Breast epithelium (tissue), 4 donors: ENCODE measurements at places on chromosomes 1 and 21.

- DNase-seq, result no peak
Measured at GRCh38 chr1:73803380-73803779, 394.6 kb downstream of the LRRIQ3 start.

DNA sequence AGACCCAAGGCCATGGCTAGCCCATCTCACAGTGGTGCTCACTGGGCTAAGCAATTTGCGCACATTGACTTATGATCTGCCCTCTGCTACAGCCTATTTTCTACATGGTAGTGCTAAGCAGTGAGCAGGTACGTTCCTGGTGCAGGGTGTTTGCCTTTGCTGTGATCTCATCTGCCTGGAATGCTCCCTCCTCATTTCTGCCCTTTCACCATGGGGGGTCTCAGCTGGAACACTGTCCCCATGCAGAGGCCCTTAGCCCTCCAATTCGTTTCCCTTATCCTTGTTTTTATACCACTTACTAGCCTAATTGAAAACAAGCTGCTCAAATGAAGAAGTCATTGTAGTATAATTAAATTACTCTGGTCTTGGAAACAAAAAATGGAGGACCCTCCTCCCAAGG lies 2.0 kb upstream of the B3GALT5 start:
- DNase-seq, result no peak

DNA sequence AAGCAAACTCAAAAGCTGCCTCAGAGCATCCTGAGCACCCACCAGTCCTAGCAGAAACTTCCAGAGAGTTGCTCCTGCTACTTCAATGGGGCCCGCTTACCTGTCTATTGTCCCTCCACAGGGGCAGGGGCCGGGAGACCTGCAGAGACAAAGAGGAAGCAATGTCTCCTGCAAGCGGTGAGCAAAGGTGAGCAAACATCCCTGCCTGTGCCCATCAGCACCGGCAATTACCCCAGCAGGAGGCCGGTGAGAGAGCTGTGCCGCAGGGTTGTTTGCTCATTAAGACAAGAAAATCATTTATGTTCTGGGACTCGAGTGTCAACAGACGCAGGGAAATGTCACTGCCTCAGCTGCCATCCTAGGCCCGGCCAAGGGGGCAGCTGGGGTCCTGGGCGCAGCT lies 53.8 kb upstream of the TARDBP start:
- DNase-seq, result no peak

GRCh38 chr1:112542206-112542973 lies 33.6 kb downstream of the WNT2B start:
- no peak for DNase-seq

DNA sequence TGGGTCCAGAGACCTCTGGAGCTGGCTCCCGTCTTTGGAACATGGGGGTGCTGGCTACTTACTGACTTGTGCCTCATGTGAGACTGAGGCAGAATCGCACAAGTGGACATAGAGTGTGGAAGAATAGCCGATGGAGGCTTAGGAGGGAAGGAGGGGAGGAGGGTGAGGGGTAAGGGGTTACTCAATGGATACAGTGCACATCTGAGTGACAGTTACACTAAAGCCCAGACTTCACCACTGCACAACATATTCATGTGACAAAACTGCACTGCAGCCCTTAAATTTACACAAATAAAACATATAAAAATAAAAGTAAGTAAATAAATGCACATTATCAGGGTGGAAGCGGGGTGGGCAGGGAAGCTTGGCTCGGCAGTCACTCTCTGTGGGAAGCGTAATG lies 197.7 kb upstream of the RAB4A start:
- DNase-seq, result no peak

GRCh38 chr1:17689011-17689410 lies 66.1 kb upstream of the ACTL8 start:
- no peak for DNase-seq

DNA sequence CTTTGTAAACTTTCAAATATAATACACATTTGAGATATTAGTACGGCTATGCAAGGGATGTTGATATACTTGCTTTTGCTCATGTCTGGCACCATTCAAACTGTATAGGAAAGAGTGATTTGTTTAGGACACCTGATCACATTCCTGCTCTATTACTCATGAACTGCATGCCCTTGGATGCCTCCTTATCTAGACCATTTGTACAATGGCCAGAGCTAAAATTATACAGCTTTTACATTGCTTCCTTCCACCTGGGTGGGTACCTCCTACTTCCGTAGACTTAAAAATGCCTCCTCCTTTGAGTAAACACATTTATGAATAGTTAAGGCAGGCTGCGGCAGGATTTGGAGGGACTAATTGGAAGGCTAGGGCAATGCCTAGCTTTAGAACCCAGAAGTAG lies 85.4 kb upstream of the PBX1 start:
- DNase-seq, result no peak

GRCh38 chr1:178869119-178869697 lies 1.7 kb downstream of the ANGPTL1 start:
- DNase-seq, result no peak

- DNase-seq, result no peak
Measured at GRCh38 chr1:21217812-21218596, 41.3 kb upstream of the EIF4G3 start.

DNA sequence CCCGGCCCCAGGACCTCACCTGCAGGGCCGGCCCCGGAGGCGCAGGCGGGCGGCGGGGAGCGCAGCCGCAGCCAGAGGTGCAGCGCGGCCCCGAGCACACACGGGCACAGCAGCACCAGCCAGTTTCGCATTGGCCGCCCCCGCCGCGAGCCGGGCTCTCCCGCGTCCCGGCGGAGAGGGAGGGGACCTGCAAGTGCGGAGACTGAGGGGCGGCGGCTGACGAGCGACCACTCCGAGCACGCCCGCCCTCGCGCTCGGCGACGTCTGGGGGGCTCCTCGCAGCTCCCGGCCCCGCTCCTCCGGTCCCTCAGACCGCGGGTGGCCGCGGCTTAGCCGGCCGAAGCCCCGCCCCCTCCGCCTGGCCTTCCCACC lies at the start of gene B3GALNT2:
Gene B3GALNT2 (minus strand): TSS at position 331 of the 372 bp plus-strand sequence. CDS start 200 bp downstream, at position 131.
- no peak for DNase-seq

GRCh38 chr1:48767975-48768510 lies 8.6 kb downstream of the BEND5 start:
- DNase-seq, result no peak

DNA sequence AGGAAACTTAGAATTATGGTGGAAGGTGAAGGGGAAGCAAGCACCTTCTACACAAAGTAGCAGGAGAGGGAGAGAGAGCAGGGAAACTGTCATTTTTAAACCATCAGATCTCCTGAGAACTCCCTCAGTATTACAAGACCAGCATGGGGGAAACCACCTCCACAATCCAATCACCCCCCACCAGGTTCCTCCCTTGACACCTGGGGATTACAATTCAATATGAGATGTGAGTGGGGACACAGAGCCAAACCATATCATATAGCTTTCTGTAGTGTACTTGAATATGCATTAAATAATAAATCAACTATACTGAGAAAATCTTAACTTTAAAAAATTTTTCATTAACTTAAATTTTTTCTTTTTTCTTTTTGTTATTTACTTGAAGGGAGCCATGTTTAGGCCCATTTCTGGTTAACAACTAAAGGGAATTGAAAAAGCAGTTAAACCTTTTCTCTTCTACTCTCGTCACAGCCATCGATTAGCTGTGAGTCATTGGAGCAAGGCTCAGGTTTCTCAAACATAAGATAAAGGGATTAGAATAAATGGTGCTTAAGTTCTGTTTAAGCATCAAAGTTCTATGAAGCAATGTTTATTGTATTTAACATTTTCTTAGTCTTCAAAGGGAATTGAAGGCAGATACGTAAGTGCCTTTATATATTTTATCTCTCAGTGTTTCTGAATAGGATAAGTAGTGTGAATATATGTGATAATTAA lies 72.2 kb upstream of the DPT start:
- DNase-seq, result no peak

DNA sequence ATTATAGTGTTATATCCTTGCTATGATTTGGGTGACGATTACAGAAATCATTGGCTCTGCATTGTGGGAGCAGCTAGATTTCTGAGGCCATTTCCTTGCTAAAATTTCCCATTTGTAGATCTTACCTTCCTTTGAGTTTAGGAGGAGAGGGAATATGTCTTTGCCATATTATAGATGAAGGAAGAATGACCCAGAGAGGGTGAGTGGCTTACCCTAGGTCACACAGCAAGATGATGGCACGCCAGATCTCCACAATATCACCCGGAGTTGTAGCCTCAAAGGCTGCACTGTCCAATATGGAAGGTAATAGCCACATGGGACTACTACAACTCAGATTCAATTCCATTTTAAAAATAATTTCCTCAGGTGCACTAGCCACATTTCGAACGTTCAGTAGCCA lies 10.3 kb downstream of the CNTN2 start:
- DNase-seq, result no peak

DNA sequence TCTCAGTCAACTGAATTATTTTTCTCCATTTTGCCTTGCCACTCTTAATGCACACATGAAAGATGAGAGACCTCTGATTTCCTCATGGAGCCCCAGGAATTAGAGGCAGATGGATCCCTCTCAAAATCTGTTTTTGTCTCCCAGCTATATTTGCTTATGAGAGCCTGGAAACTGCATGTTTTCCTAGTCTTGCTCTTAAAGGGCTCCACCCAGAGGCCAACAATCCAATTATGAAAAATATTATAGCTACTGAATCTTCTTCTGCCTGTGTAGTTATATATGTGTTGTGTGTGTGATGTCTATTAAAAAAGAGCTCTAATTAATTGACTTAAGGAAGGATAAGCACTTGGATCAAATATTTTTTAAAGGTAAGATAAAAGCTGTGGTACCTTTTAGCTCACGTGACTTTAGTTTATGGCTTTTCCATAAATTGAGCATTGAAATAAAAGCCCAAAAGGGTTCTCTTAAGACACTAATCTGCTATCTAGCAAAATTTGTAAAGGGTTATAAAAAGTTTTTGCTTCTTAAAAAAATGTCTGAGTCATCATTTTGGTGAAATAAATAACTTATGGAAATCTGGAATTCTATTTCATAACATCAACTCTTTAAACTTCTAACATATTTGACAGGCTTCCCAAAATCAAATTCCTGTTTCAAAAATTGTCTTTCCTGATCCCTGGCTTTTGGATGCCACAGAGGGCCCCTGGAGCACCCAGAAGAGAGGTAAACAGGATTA lies 31.2 kb upstream of the TSPEAR start:
- no peak for DNase-seq

DNA sequence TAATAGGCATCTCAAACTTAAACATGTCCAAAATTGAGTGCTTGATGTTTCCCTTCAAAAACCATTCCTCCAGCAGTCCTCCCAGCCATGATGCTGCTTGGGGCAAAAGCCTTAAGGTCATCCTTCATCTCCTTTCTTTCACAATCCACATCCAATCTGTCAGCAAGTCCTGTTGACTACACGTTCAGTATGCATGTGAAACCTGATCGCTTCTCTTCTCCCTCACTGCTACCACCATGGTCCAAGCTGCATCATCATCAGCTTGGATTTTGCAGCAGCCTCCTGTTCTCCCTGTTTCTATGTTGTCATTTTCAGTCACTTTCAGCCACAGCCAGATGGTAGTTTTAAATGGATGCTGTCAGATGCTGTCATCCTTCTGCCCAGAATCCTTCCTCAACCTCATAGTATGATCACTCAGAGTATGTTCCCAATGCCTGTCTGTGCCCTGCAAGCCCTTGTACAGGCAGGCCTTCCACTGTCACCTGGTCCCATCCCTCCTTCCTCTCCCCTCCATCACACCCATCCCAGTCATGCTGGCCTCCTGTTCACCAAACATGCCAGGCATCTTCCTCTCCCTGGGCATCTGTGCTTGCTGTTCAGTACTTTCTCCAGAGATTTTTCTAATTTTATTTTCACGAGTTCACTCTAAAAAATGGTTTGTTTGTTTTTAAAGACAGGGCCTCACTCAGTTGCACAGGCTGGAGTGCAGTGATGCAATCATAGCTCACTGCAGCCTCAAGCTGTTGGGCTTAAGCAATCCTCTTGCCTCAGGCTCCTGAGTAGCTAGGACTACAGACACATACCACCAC lies 66.0 kb downstream of the SYDE2 start:
- DNase-seq, result no peak

- no peak for DNase-seq
Measured at GRCh38 chr1:207288315-207288714, 33.2 kb upstream of the CD55 start.

DNA sequence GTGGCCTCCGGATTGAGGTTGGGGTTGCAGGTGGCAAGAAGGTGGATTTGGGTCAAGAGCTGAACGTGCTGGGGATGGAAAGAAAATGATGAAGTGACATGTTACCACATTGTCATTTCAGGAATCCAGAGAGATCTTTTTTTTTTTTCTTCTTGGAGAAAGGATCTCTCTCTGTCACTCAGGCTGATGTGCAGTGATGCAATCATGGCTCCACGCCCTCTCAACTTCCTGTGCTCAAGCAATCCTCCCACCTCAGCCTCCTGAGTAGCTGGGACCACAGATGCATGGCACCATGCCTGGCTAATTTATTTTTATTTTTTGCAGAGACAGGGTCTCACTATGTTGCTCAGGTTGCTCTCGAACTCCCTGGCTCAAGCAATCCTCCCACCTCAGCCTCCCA lies 80.6 kb downstream of the GON4L start:
- no peak for DNase-seq

DNA sequence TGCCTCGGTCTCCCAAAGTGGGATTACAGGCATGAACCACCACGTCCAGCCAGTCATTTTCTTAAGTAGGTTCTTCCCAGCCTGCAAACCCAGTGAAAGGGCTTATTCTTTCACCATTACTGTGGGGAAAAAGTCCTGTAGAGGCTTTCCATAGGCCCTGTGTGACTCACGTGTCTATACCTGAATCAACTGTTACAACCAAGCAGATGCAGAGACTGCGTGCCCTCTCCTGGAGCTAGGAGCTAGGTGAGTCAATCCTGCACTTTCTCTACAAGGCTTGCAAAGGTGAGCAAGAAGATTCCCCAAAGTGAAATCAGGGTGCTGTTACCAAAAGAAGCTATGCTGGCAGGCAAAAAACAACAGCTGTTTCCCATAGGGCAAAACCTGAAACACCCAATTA lies 13.8 kb upstream of the MPZL1 start:
- no peak for DNase-seq

GRCh38 chr1:40622936-40623629 lies 42.4 kb downstream of the RIMS3 start:
- DNase-seq, result no peak

DNA sequence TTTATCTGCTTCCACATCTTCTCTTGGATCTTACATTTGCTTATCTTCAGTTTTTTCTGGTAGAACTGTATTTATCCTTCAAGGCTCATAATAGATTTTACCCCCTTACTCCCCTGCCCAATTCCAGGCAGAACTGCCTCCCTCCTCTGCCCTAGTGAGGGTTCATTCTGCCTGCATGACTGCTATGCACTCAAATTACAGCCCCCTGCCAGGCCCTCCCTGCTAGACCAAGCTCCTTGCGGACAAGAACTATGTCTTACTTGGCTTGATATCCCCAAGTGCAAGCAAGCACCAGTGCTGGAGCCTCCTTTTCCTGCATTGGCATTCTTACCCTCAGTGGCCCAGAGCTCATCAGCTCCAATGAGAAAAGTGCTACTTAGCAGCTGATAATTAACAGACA lies 18.1 kb downstream of the MAPKAPK2 start:
- no peak for DNase-seq

- DNase-seq, result no peak
Measured at GRCh38 chr1:43446388-43446740, 7.4 kb downstream of the HYI start.

- DNase-seq, result no peak
Measured at GRCh38 chr1:109802136-109802900, 38.6 kb upstream of the EPS8L3 start.

- DNase-seq, result peak; percentile 65
Measured at GRCh38 chr1:209368864-209369598, 214.5 kb upstream of the CAMK1G start.
